NB4 (cell line): ENCODE measurements at places on chromosomes 4 and X.

- DNase-seq: no peak
These were observed 49.9 kb upstream of the GIMD1 start for GRCh38 chr4:106418444-106418843.

- no peak for DNase-seq
These were observed 28.7 kb downstream of the RHOH start for GRCh38 chr4:40225497-40225896.

- no peak for DNase-seq
These were observed 55.7 kb upstream of the EOLA2 start for GRCh38 chrX:149993989-149994388.

- DNase-seq: no peak
These were observed 262.1 kb upstream of the CXXC4 start for GRCh38 chr4:104756837-104757236.

- no peak for DNase-seq
These were observed 497.6 kb downstream of the CCSER1 start for GRCh38 chr4:90624781-90625180.

DNA sequence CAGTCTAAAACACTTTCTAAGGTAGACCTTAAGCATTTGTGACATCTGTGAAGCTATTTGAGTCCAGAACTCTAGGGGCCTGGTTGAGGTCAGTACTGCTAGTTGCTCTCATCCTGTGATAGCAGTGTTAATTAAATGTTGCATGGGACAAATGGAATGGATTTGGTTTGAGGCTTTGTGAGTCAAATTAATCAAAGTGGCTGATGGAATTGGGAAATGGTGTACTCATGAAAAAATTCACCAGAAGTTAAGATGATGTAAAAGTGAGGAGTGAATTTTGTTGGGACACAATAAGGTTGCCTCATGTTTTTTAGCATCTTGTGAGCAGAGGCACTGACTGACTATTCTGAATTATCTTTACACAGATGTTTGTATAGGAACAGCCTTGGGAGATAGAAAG is 99.2 kb upstream of the ARSJ start:
- DNase-seq: no peak

- DNase-seq: peak; percentile 36
These were observed 157.8 kb downstream of the AFF2 start for GRCh38 chrX:148658115-148658730.

DNA sequence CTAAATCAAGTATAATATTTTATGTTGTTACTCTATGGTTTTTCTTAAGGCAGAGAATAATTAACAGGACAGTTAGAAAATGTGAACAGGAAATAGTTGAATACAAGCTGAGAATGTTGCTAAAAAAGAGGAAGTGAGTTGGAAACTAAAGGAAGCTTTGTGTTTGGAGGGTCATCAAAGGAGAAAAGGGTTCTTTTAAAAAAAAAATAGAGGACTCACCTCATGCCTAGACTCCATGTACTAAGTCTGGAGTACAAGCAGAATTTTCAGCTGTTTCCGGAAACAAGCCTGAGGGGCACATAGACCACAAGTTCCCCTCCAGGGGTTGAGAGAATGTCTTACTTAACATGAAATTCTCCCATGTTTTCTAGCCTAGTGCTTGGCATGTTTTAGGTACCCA is 20.1 kb upstream of the MAP7D3 start:
- DNase-seq: peak; percentile 72

GRCh38 chr4:123776267-123776666 is 379.7 kb downstream of the SPRY1 start:
- no peak for DNase-seq

DNA sequence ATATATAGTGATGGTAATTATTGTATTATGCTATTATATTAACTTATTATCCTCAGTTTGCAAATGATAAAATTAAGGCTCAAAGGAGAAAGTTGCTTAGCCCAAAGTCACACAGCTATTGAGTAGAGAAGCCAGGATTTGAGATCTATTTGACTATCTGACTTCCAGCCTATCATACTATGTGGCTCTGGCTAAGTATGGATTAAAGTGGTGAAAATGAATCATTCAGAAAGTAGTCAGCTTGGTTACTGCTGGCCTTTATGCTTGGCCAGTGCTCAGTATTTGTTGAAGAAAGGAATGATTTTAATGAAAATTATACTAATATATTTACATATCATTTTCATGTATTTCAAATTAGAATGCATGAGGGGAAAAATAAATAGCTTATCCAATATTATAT is 219.8 kb downstream of the SHROOM3 start:
- no peak for DNase-seq

DNA sequence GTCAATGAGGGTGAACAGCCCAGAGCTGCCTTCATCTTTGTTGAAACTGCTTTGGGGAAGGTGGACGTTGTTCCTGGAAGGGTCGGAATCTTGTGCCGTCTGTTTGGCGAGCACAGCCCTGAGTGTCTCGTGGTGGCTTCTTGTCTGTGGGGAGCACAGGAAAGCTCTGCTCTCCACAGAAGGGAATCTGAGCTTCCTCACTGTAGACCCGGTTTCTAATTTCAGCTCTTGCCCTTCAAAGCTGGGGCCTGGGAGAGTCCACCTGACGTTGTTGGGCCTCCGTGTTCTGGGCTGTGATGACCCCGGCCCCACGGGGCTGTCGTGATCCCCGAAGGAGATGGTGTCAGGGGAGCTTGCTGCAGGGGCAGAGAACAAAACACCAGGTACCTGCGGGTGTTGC is 47.5 kb downstream of the SORCS2 start:
- no peak for DNase-seq

DNA sequence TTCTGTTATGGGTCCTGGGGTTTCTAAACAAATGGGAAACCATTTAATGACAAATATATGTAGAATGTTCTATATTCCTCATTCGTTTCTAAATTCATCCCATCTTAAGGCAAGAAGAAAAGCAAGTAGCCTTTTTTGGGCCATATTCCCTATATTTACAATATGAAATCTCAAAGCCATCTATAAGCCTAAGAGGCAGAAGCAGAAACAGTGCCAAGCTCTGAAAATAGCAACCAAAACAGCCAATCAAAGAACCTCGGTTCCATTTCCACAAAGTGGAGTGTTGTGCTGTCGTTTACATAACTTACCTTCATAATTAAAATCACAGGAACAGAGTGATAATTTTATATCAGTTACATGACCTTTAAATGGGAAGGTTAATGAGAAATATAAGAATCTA is 330.6 kb upstream of the GATB start:
- DNase-seq: no peak

DNA sequence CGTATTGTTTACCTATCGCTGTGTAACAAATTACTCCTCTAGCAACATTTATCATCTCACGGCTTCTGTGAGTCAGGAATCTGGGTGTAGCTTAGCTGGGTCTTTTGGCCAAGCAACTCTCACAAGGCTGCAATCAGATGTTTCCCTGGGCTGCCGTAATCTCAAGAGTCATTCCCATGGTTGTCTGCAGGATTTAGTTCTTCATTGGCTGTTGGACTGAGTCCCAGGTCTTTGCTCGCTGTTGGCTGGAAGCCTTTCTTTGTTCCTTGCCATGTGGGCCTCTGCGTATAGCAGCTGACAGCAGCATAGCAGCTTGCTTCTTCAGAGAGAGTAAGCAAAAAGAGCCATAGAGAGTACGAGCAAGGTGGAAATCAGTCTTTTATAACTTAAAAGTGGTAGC is 16.8 kb downstream of the POLR2B start:
- DNase-seq: no peak

DNA sequence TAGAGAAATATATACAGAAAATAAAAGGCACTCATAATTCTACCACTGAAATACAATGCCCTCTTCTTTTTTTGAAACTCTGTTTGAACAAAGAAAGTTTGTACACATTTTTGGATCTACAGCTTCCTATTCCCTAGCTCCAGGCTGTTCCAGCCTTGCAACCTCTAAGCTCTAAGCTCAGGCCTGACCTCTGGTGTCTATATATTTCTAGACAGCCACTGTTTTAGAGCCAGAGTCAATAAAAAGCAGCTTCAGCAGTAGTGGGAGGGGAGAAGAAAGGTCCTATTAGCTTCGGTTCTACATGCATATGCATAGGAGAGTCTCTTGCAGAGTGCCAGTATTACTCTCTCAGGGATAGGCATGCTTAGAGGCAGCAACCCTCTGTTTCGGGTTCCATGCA is 39.7 kb downstream of the CLDN2 start:
- DNase-seq: peak; percentile 1

DNA sequence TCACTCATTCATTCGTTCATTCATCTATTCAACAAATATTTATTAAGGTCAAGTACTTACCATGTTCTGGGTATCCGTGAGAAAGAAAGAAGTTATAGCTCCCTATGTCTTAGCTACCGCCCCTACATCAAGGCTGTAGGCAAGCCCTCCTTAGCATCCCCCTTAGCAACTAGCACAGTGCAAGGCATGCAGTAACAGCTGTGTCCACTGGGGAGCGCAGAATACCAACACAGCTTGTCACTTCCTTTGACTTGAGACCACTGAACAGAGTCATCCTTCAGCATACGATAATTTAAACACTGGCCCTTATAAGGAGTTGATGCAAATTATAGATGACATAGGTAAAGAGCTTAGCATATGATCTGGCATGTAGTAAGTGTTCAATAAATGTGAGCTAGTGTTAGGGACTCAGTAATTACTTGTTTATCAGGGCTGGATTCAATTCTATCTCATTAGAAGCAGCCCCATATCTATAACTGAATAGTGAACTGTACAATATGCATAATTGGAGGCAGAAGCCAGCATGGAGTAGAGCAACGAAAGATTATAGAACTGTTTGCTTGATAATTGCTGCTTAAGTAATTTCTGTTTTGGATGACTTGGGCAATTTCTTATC is 8.7 kb downstream of the KIAA1210 start:
- peak; percentile 61 for DNase-seq

DNA sequence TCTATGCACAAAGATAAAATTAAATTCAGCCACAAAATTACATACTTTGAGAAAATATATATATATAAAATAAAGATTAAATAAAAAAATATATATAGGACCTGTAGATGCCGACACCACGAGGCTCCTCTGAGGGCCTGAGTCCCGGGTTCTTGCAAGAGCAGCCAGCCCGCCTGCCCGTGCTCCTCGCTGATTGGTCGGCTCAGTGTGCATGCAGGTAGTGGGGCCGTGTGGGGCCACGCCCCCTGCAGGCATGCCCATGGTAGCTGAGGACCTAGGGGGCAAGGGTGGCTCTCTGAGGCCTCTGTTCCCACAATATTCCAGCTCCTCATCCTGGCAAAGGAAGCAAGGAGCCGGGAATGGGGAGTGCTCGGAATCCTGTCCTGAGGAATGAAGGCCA is 80.5 kb upstream of the AMELX start:
- DNase-seq: no peak

DNA sequence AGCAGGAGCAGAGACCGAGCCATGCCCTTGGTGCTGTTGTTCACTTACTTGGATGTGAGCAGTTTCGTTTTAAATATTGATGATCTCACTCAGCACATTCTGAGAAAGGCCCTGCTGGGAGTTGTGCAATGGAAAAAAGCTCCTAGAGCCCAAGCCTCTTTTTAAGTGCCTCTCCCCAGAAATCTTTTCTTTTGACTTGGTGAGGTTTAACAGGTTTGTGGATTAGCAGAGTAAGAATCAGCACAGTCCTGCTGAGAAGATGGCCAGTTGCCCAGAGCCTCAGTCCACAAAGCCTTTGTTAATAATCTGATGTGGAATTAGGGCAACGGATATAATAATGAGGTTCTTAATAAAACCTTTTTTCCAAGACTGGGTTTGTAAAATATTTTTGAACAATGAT is 157.5 kb upstream of the ATP6AP2 start:
- DNase-seq: no peak

GRCh38 chr4:3870567-3870962 is 104.4 kb downstream of the ADRA2C start:
- no peak for DNase-seq

DNA sequence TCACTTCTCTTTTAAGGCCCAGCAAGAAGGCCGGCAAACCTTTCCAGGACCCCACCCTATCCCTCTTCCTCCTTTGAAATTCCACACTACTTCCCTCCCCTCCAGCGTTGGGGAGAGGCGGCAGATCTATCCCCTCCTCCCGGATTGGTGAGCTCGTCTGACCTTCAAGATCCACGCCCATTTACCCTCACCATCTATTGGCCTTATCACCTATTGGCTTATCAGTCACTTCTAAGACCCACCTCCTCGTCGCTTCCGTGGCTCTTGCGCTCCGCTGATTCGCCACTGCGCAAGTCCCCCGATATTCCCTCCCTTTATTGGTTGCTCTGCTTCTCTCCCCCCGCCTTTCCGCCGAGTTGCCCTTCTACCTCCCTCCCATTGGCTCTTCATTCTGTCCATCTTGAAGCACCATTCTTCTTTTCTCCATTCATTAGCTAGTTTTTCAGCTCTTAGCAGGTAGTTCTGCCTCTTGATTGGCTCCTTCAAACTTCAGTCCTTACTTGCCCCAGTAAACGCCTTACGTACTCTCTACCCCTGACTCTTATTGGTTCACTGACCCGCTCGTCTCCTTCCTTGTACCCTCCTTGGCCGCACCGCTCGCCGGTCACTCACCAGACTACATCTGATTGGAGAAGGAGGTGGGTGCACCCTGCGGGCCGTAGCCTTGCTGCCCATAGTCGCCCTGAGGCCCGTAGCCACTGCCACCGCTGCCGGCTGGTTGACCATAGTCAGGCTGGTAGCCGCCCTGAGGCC is 4.8 kb upstream of the PRICKLE3 start:
- DNase-seq: peak; percentile 99

DNA sequence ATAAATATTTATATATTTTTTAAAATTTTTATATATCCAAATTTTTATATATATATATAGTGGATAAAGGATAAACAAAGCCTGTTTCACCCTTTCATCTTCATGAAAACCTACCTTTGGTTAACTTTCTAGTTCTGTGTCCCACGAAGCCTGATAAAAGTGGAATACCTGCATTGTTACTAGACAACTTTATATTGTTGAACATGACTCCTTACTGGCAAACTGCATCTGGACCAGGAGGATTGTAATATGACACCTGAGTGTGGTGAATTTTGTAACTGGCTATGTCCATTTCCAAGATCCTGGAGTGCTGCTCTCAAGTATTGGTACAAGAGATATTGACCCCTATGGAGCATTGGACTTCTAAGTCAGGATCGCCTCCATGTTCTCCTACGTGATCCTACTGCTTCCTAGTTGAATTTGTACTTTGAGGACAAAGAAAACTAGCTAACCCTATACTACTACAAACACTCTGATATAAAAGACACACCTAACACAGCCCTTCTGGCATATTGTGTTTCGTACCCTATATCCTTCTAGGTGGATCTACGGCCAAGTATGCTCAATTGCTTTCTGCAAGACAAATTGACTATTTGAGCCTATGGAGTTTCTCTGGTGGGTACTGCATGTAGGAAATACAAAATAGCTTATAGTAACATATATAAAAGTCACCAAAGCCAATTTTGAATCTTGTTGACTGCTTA is 61.3 kb upstream of the PRRG1 start:
- no peak for DNase-seq
